ENCODE measurements at places on chromosomes 16 and 17. TPM values are rescaled to one million over a fixed set of nuclear protein-coding genes. Genes with fewer than 3 reads are reported as not detected.

Gene C1QTNF8
- not detected for total RNA-seq

Gene KRTAP1-5
- not detected for total RNA-seq

Gene PEMT
- total RNA-seq, result 39.5 TPM

Gene CHTF18
- 8.4 TPM for total RNA-seq

Gene GAS2L2
- total RNA-seq, result 0.24 TPM

Gene SMIM36
- under 0.01 TPM for total RNA-seq
